GM06990 (cell line): ENCODE measurements at places on chromosomes 7 and 10.

GRCh38 chr7:29285444-29285793 is 90.8 kb downstream of the CHN2 start:
- peak; percentile 29 for DNase-seq

DNA sequence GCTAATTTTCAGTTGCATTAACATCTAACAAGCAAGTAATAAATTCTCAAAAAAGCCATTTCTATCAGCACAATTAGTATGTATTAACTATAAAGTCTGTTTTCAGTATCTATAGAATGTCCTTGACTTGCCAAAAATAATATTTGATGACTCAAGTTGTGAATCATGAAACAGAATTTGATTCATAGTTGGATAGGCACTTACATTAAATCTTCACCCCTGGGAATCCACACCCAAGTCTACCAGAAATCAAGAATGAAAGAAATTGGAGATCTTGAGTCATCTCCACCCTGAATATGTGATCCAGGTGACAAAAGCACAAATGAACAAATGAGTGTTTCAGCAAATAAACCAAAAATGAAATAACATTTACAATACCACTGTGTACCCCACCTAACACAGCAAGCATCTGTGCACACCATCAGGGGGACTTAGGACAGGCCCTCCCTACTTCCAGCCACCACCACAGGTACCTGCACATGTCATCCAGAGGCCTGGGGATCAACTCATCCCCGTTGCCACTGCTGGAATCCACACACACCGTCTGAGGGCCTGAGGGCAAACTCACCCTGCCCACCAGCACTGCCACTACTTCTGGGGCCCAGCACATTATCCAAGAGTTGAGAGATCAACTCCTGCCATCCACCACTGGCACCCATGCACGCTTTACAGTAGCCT is 160.1 kb downstream of the MTERF1 start:
- DNase-seq, result no peak

DNA sequence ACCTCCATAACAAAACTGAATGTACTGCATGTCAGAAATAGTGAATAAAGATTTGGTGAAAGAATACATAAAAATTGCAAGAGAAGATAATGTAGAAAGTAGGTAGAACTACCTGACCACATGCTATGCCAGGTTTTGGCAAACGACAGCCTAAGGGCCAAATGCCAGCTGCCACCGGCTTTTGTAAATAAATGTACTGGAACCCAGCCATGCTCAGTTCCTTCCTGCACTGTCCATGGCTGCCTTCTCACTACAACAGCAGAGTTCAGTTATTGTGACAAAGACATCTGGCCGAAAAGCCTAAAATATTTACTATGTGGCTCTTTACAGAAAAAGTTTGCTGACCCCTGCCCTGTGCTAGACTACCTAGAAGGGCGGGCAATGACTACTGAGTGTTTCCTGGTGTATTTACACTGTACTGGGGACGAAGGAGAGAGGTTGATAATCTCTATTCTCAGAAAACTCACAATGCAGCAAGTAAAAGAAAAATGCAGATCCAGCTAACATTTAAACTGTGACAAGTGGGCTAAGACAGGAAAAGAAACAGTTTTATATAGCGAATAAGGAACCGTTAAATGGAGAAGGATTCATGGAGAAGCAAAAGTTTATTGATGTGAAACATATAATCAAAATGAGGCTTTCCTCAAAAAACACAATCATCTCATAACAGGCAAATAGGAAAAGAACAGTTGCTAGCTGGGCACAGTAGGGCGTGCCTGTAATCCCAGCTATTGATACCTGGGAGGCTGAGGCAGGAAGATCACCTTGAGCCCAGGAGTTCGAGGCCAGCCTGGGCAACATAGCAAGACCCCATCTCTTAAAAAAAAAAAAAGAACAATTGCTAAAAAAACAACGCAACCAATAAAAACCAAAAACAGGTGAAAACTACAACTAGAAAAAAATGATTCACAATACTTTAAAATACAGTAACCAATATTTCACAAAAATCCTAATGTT is 13.7 kb downstream of the KIN start:
- DNase-seq, result no peak

DNA sequence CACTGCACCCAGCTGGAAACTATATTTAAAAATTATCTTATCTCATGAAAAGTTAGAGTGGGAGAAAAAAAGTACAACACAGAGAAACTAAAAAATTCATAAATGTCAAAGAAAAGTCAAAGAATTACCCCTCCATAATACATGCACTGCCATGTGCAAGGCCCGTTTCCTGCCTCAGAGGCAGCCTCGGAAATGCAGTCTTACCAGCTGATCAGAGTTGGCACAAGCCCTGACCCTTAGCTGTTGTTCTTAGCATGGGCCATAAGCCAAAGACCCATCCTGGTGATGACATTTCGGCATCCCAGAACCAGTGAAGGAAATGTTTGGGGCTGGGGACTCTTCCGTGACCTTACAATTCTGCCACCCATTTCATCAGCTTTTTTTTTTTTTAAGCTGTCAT is 21.6 kb downstream of the RBM48 start:
- DNase-seq, result no peak
